ENCODE measurements at places on chromosomes 2 and 18.

DNA sequence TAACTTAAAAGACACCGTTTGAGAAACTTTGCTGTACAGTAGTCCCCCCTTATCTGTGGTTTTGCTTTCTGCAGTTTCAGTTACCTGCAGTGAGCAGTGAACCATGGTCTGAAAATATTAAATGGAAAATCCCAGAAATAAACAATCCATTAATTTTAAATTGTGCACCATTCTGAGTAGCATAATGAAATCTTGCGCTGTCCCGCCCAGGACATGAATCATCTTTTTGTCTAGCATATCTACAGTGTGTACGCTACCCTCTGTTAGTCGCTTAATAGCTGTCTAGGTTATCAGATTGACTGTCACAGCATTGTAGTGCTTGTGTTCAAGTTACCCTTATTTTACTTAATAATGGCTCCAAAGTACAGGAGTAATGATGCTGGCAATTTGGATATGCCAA, 6.1 kb downstream of the ARPC2 start:
- DNase-seq: peak; percentile 60

- DNase-seq: peak; percentile 48
Observed at GRCh38 chr2:65528241-65528574, 95.8 kb upstream of the SPRED2 start.

DNA sequence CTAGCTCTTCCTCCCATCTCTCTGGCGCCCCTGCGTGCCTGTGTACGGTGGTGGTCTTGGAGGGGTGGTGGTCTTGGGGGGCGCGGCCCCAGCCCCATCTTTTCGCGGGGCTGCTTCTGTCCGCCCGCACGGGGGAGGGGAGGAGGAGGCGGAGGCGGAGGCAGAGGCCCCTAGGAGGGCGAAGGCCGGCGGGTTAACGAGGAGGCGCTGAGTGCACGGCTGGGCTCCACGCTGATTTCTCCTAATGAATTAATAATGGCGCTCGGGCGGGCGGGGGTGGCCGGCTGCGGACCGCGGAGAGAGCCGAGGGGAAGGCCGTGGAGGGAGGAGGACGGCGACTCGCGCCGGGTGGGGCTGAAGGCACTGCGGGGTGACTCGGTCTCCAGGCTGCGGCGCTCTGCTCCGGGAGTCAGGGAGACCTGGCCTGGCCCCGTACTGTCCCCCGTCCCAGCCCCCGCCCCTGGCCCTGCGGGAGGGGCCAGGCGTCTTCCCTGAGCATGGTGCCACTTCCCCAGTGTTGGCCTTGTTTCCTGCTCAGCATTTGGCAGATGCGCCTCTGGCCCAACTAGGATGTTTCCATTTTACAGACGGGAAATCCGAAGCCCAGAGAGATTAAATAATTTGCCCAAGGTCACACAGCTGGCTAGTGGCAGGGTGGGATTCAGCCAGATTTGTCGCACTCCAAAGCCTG, 6.0 kb downstream of the GAREM2 start:
- DNase-seq: no peak

GRCh38 chr2:216932863-216933548, 73.1 kb upstream of the TNP1 start:
- DNase-seq: no peak

- no peak for DNase-seq
Observed at GRCh38 chr18:60698901-60699300, 326.3 kb upstream of the MC4R start.

DNA sequence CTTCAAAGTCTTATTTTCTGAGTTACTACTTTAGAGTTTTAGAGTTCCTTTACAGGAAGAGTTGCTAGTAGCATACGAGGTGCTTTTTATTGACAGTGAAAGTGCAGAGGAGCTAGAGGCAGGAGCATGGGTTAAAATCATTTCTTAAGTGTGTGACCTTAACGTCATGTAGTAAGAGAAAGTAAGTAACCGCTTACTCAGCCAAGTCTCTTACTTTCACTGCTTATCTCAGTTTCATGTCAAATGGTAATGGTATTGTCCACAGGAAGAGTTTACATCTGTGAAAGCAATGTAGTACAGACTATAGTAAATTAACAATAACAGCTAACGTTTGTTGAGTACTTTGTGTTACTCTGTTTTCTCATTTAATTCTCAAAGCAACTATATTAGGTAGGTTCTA, 12.6 kb downstream of the NDUFAF7 start:
- DNase-seq: no peak

DNA sequence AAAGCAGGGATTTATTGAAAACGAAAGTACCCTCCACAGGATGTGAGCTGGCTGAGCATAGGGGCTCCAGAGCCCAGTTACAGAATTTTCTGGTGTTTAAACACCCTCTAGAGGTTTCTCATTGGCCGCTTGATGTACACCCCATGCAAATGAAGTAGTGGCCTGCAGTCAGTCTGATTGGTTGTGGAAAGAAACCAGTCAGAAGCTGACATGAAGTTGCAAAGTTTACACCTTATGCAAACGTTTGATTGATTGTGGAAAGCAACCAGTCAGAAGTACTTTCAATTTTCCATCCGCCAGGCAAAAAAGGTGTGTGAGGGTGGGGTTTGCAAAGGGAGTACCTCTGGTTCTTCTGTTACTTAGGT, 62.3 kb downstream of the VWA3B start:
- peak; percentile 78 for DNase-seq

- DNase-seq: peak; percentile 31
Observed at GRCh38 chr18:55038162-55038561, 78.9 kb upstream of the CCDC68 start.

DNA sequence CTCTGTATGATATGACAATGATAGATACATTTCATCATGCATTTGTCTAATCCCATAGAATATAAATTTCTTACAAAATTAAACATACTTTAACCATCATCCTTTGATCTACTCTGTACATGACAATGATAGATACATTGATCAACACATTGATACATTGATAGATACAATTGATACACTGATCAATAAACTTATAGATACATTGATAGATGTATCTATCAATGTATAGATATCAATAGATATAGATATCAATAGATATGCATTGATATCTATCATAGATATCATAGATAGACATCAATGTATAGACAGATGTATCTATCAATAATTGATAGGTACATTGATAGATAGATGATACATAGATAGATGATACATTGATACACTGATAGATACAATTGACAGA, 105.4 kb downstream of the DYM start:
- no peak for DNase-seq

GRCh38 chr2:238601433-238602222, 174.9 kb downstream of the ASB1 start:
- DNase-seq: peak; percentile 25

GRCh38 chr2:78245394-78246135, 723.4 kb upstream of the LRRTM4 start:
- DNase-seq: no peak

DNA sequence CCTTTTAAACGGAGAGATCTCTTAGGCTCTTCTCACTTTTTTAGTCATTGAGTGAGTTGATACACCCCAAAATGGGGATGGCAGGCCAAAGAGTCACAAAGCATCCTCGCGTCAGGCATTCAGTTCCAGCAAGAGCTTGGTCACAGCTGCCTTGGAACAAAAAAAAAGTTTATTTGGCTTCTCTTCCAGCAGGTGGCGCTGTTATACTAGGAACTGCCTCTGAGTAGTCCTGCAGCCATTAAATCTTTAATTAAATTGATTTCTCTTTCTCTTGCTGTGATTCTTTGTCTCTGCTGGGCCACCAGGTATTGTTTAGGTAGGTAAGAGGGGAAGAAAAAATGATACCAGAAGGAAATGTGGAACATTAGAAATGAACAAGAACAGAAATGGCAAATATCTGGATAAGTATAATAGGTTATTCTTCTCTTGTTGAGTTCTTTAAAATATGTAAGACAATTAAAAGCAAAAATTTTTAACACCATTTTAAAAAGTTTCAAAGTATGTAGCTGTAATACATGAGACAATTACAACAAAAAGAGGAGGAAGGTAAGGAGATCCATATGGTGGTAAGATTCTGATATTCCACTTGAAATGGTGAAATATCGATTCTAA, 175.1 kb downstream of the GALNT1 start:
- DNase-seq: peak; percentile 71

- DNase-seq: peak; percentile 56
Observed at GRCh38 chr2:43169099-43169945, 57.1 kb downstream of the ZFP36L2 start.

DNA sequence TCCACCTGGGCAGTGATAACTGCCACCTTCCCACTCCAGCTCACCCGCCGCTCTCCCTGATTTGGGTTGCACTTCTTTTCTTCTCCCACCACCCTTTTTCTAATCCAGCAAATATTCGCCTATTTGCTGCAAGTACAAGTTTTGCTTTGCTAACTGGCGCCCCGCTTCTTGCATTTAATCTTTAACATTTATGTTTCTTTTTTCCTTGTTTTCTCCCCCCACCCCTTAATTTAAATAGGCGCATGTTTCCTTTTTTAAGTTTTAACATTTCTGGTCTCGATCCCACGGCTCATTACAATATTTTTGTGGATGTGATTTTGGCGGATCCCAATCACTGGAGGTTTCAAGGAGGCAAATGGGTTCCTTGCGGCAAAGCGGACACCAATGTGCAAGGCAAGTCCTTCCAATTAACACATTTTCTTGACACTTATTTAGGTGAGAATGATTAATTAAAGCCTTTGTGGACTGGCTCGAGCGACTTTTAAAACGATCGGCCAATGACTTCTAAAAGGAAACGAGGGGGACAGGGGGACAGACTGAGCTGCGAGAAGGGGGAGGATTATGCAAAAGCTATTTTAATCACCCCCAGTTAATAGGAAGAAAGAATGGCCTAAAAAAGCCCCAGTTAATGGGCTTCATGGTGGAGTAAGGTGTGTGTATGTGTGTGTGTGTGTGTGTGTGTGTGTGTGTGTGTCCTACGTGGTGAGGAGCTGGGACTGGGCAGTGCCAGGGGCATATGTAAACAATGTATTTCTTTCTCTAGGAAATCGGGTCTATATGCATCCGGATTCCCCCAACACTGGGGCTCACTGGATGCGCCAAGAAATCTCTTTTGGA, 1.6 kb downstream of the TBR1 start:
- no peak for DNase-seq

- DNase-seq: no peak
Observed at GRCh38 chr18:49572611-49573345, 10.9 kb downstream of the LIPG start.

DNA sequence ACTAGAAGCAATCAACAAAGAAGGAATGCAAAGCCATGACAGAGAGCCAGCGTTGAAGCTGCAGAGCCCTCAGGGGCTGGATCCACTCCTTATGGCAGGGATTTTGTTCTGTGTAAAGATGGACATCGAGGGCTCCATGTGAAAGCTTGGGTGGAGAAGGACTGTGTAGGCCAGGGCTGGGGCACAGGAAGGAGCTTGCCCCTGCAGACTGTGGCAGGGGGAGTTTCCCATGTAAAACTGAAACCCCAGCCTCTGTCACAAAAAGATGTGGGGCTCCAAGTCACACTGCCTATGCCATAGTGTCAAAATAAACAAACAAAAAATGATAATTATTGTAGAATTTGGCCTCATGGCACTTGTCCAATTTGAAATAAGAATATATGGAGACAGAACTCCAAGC, 408.7 kb upstream of the HS6ST1 start:
- DNase-seq: no peak

DNA sequence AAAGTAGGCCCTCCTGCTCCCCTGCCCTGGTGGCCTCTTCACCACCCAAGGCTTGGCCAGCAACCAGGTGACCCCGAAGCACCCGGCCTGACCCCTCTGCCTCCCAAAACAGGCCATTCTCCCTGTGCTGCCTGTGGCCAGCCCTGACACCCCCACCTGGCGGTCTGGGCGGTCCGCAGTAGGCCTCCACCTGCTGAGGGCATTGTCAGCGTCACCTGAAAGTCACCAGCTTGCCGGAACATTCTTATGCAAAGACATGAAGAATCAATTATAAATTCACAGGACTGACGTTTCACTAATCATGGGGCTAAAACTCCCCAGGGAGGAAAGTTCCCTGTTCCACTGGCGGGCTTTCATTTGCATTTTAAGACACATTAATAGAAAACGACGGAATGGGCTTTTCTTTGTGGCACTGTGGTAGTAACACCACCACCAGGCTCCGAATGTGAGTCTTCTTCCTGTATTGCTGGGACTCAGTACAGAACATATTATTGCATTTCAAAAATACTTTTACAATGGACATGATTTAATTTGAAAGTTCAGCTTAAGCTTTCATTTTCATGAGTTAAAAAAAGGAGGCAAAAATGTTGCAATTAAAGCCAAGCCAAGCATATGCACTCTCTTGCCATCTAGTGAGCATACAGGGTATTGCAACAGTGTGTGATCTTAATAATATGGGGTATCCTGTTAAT, 57.4 kb downstream of the ADI1 start:
- DNase-seq: peak; percentile 61

GRCh38 chr2:143289025-143289424, 159.8 kb downstream of the ARHGAP15 start:
- DNase-seq: no peak

GRCh38 chr2:96233880-96234316, 25.3 kb upstream of the STARD7 start:
- DNase-seq: no peak

DNA sequence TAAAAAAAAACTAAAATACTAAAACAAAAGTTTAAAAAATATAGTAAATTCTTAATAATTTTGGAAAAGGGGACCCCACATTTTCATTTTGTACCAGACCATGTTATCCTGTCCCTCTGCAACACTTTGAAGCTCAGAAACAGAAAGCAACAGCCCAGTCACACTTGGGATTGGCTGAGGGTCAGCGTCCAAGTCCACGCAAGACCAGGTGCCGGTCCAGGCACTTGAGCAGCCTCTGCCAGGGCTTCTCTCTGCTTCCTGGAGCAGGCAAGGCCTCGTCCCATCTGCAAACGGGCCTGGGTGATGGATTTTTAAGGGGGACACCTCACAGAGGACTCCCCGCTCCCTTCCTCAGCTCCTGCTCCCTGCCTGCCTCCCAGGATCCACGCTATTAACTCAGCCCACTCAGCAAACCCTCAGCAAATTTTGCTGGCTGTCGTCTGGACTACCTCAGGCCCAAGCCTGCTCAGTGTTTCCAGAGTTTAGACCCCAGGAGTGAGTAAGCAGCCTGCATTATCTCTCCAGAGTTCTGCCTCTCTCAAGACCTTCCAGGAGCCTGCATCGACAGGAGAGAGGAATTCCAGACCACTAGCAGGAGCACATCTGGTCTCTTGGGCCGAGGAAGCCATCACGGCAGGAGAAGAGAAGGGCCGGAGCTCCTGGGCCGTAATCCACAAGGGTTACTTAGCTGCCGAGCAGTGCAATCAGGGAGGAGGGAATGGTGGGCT, 88.7 kb upstream of the STPG4 start:
- DNase-seq: no peak

Measured in epithelial cell of esophagus (primary cell).